Activated CD4-positive, CD25-positive, alpha-beta regulatory T cell treated with anti-CD3 and anti-CD28 coated beads, Interleukin-2, amount 50 U/mL, for 16 hours (primary cell): ENCODE measurements at places on chromosomes 4 and X.

GRCh38 chr4:5755161-5755560 lies 44.2 kb downstream of the EVC start:
- no peak for DNase-seq

- DNase-seq = no peak
Observed at GRCh38 chrX:119990556-119991004, 47.0 kb upstream of the NKAP start.

GRCh38 chr4:52868133-52868532 lies 6.0 kb downstream of the RASL11B start:
- DNase-seq = no peak

DNA sequence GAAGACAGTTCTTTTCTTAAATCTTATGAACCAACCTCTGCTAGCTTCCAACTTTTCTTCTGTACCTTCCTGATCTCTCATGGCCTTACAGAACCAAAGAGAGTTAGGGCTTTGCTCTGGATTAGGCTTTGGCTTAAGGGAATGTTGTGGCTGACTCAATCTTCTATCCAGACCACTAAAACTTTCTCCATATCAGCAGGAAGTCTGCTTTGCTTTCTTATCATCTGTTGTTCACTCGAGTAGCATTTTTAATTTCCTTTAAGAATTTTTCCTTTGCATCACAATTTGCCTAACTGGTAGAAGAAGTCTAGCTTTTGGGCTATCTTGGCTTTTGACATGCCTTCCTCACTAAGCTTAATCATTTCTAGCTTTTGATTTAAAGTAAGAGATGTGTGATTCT lies 167.0 kb downstream of the TBCK start:
- no peak for DNase-seq
